Bronchial epithelial cell (primary cell): ENCODE measurements at places on chromosomes 2 and 18.

GRCh38 chr2:79670198-79670597, 157.3 kb downstream of the CTNNA2 start:
- DNase-seq, result no peak

DNA sequence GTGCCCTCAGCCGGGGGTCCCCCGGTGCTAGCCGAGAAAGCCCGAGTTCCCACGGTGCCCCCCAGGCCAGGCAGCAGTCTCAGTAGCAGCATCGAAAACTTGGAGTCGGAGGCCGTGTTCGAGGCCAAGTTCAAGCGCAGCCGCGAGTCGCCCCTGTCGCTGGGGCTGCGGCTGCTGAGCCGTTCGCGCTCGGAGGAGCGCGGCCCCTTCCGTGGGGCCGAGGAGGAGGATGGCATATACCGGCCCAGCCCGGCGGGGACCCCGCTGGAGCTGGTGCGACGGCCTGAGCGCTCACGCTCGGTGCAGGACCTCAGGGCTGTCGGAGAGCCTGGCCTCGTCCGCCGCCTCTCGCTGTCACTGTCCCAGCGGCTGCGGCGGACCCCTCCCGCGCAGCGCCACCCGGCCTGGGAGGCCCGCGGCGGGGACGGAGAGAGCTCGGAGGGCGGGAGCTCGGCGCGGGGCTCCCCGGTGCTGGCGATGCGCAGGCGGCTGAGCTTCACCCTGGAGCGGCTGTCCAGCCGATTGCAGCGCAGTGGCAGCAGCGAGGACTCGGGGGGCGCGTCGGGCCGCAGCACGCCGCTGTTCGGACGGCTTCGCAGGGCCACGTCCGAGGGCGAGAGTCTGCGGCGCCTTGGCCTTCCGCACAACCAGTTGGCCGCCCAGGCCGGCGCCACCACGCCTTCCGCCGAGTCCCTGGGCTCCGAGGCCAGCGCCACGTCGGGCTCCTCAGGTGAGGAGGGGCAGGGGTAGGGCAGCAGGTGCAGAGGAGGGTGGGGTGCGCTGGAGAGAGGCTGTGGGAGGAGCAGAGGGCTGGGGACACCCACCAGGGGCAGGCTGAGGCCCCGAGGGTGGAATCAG, 14.1 kb upstream of the GMPPA start:
- DNase-seq, result no peak

GRCh38 chr2:150944315-150944714, 317.3 kb downstream of the RBM43 start:
- no peak for DNase-seq

DNA sequence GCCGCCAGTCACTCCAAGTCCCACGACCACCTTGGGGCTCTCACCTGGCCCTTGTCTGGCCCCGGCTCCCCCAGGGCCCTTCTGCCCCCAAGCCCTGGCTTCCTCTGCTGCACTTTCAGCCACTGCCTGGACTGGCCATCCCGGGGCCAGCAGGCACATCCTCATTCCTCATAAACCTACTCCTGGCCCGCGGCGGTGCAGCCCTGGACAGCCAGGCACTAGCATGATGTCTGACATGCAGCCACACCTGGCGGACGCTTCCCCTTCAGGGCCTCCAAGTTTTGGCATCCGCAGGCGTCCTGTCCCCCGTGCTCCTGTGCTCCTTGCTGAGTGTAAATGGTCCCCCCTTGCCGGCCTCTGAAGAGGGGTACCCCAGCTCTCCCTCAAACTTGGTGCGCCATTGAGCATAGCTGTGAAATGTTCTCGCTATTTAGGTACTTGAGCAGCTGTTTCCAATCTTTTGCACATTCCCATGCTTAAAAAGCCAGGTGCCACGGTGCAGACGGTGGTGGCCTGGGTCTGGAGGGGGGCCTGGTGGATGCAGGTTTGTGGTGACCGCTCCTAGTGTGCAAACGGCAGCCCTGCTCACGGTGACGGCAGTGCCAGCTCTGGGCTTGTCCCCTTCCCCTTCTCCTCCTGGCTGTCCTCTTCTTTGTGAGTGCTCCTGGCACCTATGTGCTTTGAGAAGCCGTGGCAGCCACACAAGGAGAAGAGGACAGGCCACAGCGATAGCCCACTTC, 123.8 kb downstream of the MBP start:
- DNase-seq, result no peak

GRCh38 chr18:6777509-6777908, 48.0 kb downstream of the ARHGAP28 start:
- DNase-seq, result no peak

DNA sequence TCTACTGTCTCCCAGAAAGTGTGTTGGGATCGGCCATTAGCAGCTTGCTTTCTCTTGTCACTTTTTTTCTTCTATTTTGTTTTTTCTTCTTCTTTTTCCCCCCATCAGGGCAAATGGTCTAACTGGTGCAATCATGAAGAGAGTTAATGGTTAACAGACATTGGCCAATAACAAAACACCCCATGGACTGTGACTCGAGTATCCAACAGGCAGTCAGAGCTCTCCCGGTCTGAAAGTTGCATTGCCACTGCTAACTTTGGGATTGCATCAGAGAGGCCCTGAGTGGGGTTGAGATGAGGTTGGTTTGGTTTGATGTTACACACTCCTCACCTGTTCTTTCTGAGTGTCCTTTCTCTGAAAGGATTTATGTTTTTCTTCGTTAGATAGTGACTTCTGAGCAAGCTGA, 12.9 kb upstream of the SNORC start:
- DNase-seq, result no peak
